ENCODE measurements at places on chromosomes 2 and 18.

DNA sequence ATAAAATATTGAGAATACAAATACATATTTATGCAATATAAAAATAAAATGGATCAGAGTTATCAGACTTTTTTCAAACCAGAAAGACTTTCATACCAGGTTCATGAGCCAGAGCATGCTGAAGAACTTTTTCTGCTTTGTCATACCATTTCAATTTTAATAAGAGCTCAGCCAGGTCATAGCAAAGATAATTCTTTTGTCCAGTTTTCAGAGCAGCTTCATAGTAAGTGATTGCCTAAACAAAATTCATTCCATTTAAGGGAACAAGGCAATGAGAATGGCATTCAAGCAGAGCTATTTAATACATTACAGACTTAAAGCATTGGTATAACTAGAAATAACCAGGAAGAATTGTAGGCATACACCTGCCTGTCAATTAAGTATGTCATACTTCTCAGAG, 42.3 kb downstream of the TTC21B start:
- no peak for DNase-seq

DNA sequence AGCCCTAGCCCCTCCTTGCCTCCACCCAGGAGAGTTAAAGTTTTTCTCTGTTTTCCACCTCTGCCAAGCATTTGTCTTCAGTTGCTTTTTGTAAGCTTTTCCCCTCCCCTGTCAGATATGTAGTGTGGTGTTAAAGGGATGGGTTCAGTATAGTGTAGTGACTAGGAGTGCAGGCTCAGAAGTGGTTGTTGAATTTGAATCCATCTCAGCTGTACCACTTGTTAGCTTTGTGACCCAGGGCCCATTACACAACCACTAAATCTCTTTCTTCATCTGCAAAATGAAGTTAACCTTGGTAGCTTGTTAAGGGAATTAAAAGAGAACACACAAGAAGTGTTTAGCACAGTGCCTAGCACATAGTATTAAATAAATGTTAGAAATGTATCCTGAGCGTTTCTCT, 56.9 kb downstream of the MAP3K20 start:
- DNase-seq = no peak

GRCh38 chr2:227285741-227286236, 39.3 kb upstream of the MFF start:
- DNase-seq = no peak

GRCh38 chr2:172305066-172305465, 122.3 kb upstream of the ITGA6 start:
- DNase-seq = no peak

GRCh38 chr2:80244905-80245584, 59.5 kb downstream of the LRRTM1 start:
- DNase-seq = no peak

DNA sequence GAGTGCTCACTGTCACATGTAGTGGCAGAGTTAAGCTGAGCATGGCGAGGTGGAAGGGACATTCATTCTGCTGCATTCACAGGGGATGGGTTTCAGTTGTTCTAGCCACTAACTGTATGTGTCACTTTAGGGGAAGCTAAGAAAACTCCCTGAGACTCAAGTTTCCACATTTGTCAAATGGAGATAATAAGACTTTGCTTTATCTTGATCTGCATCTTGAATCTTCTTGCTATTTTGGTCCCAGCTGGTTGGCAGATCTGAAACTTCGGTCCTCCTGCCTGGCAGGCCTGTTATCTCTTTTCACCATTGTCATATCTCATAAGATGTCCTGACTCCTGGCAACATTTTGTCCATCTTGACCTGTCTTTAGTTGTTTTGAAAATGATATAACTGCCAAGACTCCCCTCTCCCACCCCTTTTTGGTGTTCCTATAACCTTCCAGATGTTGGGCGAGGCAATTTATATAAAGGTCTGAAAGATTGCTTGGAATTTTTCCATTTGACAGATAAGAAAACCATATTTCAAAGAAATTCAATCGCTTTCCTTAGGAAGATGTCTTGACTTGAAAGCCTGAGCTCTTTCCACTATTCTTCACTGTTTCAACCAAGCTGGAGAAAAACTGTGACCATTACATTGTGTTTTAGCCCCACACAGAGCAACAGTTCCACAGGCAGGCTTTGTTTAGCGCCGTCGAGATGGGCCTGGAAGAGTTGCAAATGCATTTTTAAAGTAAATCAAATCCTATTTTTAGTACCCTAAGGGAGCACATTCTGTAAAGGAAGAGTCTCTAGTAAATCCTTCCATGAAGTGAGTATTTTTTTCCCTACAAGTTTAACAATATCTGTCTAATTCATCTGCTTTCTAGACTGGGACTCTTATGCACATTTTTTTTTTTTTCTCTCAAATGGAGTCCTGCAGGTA, 33.4 kb downstream of the MYCN start:
- no peak for DNase-seq

DNA sequence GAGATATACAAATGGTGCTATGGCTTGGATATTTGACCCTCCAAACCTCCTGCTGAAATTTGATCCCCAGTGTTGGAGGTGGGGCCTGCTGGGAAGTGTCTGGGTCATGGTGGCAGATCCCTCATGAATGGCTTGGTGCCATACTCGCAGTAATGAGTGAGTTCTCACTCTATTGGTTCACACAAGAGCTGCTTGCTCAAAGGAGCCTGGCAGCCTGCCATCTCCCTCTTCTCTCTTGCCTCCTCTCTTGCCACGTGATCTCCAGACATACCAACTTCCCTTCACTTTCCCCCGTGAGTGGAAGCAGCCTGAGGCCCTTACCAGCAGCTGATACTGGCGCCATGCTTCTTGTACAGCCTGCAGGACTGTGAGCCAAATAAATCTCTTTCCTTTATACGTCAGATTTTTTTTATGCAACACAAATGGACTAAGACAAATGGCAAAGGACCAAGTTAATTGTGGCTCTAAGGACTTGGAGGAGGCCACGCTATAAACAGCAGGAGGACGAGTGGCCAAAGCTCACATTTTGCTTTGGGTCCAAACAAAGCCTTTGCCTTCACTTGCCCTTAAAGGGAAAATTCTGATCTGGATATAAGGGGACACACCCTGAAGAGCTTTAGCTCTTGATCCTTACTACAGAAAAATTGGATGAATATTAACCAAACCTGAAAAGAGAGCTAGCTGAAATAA, 214.7 kb downstream of the SS18 start:
- DNase-seq = no peak

- no peak for DNase-seq
Observed at GRCh38 chr2:42569883-42570282, 1.5 kb downstream of the MTA3 start.

GRCh38 chr2:123597988-123598387, 427.1 kb upstream of the CNTNAP5 start:
- DNase-seq = no peak

DNA sequence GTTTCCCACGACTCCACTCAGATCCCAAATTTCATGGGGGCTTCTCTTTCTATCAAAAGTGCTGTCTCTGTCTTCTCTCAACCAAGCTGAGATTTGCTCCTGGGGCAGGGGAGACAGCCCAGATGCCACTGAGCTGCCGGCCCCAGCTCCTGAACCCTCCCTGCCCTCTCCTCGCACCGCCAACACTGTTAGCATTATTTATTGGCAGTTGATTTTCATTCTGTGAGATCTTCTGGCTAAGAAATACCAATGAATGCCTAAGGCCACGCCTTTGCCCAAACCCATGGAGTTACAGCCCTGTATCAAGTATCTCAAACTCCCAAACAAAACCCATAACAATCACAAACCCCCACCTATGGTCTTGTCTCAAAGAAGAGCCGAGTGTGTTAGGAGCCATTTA, 153.0 kb upstream of the TWIST2 start:
- DNase-seq = no peak

DNA sequence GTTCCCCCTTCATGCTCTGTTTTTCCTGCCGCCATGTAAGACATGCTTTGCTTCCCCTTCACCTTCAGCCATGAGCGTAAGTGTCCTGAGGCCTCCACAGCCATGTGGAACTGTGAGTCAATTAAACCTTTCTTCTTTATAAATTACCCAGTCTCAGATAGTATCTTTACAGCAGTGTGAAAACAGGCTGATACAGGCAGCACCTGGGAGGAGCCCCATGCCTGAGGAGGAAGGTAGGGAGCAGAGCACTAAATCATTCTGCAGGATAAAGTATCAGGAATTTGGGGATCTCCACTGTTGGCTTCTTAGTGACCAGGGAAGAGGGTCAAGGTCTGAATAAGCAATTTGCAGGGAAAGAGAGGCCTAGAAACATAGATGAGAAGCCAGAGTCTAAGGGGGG, 78.0 kb downstream of the KCNF1 start:
- no peak for DNase-seq

GRCh38 chr2:152505495-152505906, 170.5 kb downstream of the FMNL2 start:
- DNase-seq = peak; percentile 73

GRCh38 chr18:57727952-57728807, 74.9 kb downstream of the ATP8B1 start:
- no peak for DNase-seq

GRCh38 chr18:42131066-42131929, 176.3 kb downstream of the PIK3C3 start:
- DNase-seq = no peak
